Stimulated activated CD4-positive, alpha-beta T cell treated with anti-CD3 and anti-CD28 coated beads, Interleukin-12 subunit alpha, Interleukin-12 subunit beta, amount 100 ng/mL, for 4 hours (primary cell): ENCODE measurements at places on chromosomes 2 and 18.

- no peak for DNase-seq
Measured at GRCh38 chr2:29112379-29112778, 2.8 kb upstream of the CLIP4 start.

- no peak for DNase-seq
Measured at GRCh38 chr2:20091305-20091991, 40.0 kb upstream of the LAPTM4A start.

DNA sequence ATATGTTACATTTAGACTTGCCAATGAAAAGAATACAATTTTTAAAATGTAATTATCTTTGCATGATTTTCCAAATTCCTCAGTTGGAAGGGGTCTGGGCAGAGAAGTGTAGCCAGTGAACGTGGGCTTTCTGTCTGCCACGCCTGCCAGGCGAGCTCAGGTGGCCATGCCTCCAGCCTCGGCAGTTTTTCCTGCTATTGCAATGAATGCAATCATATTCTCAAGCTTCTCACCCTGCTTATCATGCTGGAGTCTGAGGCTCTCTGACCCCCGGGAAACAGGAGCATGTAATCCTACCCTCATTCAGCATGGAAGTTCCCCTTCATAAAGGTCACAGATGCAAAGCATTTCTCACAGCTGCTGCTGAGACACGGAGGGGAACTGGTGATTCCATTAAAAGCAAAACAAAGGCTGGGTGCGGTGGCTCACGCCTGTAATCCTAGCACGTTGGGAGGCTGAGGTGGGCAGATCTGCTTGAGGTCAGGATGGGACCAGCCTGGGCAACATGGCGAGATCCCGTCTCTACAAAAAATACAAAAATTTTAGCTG is 154.8 kb downstream of the MBP start:
- no peak for DNase-seq

- DNase-seq = no peak
Measured at GRCh38 chr2:217880891-217881290, 121.9 kb downstream of the TNS1 start.

DNA sequence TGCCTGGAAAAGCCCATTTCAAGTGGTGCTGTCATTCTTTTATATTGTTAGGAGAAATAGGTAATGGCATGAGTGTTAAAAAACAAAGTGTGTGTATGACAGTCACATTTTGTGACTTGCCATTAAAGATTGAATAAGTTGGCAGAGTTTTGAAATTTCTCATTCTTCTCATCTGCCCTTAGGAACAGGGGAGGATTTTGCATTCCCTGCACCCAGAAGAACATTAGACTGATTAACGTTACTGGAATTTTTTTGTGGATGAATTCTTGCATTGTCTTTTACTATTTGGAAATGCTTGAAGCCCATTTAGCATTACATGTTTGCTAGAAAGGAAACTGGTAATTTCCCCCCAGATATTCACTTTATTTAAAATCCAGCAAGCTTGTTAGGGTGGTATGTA is 162.2 kb downstream of the BABAM2 start:
- no peak for DNase-seq

DNA sequence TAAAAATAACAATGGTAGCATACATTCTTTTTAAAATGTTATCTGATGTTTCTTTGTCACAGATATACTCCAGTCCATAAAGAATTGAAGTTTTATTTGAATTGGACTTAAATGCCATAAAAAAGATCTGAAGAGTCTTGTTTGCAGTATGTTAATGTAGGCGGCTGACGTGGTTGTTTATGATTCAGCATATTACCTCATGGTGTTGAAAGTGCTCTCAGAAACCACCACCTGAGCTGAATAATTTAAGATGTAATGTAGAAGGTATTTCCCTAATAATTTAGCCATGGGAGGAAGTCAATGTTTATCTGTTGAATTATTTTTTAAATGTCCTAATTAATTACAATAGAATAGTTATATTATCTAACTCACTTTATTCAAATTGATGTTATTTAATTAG is 58.6 kb upstream of the CHN1 start:
- no peak for DNase-seq
